AG09309 (cell line): ENCODE measurements at places on chromosomes 5 and 9.

- no peak for DNase-seq
Observed at GRCh38 chr5:16859346-16859745, 76.7 kb downstream of the MYO10 start.

- no peak for DNase-seq
Observed at GRCh38 chr5:130068988-130069387, 164.7 kb downstream of the CHSY3 start.

DNA sequence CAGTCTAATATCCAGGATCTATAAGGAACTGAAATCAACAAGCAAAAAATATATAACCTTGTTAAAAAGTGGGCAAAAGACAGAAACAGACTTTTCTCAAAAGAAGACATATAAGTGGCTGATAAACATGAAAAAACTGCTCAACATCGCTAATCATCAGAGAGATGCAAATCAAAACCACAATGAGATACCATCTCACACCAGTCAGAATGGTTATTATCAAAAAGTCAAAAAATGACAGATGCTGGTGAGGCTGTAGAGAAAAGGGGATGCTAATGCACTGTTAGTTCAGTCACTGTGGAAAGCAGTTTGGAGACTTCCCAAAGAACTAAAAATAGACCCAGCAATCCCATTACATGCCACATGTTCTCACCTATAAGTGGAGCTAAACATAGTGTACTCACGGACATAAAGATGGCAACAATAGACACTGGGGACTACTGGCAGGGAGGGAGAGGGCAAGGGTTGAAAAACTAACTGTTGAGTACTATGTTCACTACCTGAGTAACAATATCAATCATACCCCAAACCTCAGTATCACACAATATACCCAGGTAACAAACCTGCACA lies 11.7 kb upstream of the TSSK1B start:
- no peak for DNase-seq

DNA sequence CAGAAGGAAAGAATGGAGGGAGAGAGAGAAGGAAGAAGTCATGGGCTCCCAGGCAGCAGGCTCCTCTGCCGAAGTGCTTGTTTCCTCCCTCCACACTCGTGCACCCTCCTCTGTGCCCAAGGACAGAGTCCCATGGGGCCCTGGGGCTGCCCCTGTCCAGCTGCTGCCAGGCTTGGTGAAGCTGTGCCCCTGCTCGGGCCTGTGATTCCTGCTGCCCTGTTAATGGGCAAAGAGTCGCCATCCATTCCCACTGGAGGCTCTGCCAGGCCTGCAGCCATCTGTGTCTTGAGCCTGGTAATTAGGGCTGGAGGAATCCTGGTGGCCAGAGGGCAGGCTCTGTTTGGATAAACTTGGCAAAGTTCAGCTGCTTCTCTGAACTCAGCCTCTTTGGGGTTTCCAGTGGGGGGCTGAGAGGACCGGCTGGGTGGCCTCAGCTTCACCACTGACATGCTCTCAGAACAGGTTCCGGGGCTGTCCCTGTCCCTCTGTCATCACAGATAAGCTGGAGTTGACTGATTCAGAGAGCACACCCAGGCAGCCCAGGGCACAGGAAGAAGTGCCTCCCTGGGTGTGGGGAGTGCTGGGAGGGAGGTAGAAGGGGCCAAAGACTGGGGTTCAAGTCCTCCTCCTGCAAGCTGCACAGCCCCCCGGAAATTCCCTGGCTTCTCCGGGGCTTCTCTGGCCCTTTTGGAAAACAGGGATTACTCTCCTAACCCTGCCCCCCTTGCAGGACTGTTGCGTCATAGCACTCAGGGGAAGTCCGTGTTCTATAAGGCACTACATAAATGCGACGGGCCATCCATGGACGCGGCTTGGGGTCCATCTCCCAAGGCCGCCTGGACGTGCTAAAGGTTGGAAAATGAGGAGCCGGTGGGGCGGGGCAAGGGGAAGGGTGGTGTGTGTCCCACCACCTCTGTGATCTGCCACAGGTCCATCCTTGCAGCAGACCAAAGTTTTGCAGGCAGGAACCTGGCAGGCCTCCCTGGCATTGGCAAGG lies 154.8 kb downstream of the PAX5 start:
- no peak for DNase-seq

DNA sequence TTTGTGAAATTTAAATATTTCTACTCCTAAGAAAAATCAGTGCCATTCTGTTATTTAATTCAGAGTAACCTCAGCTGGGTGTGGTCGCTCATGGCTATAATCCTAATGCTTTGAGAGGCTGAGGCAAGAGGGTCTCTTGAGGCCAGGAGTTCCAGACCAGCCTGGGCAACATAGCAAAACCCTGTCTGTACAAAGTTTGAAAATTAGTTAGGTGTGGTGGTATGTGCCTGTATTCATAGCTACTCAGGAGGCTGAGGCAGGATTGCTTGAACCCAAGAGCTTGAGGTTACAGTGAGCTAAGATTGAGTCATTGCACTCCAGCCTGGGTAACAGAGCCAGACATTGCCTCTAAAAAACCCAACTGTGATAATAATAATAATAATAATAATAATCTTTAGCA lies 44.8 kb upstream of the CNTLN start:
- DNase-seq, result no peak

DNA sequence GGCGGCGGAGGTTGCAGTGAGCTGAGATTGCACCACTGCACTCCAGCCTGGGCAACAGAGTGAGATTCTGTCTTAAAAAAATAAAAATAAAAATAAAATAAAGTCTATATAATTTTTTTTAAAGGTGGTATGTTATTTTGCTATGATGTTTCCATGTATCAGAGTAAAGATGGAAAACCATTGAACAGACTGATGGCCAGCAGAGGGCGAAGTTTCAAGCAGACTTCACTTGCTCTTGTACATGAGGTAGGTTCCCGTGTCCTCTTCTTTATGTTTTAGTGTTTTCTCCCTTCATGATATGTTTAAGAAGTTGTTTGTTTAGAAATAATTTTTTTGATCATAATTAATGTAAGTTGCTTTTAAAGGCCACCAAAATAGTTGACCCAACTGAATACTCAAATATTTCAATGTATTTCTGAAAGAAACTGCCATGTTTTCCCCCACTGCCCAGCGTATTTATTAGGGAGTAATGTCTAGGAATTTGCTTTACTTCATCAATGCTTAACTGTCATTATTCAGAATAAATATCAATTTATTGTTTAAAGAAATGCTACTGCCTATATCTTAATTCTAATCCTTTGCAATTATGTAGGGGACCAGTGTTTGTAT lies 146.4 kb downstream of the HACD4 start:
- DNase-seq, result no peak

DNA sequence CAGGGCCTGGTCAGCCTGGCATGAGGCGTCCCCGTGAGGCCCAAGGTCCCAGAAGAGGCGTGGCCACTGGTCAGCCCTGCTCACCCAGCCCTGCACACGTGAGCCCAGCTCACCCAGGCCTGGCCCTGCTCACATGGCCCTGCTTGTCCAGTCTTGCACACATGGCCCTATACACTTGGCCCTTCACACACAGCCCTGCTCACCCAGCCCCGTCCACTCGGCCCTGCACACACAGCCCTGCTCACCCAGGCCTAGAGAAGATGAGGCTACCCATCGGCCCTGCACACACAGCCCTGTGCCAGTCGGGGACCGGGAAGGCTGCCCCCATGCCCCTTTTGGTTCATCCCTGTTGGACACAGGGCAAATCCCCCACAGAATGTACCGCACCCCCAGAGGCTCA lies 28.4 kb downstream of the ZDHHC11B start:
- DNase-seq, result no peak

- DNase-seq, result no peak
Observed at GRCh38 chr5:2563046-2563445, 188.4 kb downstream of the IRX2 start.
